Fibroblast of skin of left biceps (primary cell): ENCODE measurements at places on chromosomes 1 and 21.

DNA sequence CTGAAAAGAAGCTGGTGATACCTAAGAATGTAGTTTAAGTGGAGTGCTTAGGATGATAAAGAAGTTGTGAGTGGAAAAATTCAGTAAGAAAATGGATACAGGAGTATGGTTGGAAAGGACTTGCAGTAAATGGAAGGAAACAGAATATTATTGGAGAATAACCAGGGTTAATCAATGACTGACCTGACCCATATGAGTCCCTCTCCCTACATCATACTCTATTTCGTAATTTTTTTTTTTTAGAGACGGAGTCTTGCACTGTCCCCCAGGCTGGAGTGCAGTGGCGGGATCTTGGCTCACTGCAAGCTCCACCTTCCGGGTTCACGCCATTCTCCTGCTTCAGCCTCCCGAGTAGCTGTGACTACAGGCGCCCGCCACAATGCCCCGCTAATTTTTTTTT, 33.4 kb upstream of the ENSA start:
- no peak for DNase-seq

GRCh38 chr1:4105300-4105880, 205.3 kb upstream of the C1orf174 start:
- no peak for DNase-seq

GRCh38 chr1:243686159-243686558, 163.9 kb downstream of the AKT3 start:
- no peak for DNase-seq

- no peak for DNase-seq
These were observed 83.1 kb upstream of the KLHDC7A start for GRCh38 chr1:18397641-18398040.

DNA sequence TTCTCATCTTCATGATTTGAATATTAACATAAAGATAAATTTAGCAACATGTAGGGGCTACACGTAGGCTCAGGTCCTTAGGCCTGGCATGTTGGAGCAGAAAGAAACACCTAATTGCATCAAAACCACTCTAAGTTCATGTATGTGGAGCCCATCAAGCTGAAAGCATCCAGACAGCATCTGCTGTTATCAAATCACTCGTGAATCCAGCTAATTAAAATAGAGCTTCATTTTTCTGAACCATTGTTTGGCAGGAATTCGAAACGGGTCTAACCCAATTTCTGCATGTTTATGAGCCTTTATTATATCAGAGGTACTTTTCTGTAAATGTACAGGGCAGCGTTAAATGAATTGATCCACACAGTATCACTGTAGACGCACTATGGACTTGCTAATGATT, 45.7 kb downstream of the PEX14 start:
- DNase-seq: no peak

DNA sequence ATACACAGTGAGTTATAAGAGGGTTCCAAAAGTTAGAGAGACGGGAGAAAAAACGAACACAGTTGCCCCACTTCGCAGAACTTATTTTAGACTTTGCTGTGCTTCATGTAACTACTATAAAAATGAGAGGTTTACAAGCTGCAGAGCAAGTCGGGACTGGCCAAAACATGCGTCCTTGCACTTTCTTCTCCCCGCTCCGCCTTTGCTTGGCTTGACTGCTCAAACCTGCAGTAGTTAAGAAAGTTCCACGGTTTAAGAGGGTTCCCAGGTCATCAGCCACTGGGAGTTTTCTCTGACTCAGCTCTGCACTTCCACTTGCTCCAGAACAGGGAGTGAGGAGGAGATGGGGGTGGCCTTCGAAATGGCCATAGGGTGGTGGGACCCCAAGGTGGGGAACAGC, 36.2 kb downstream of the CLIC6 start:
- DNase-seq: no peak

GRCh38 chr1:229786974-229787610, 161.0 kb downstream of the URB2 start:
- no peak for DNase-seq

- no peak for DNase-seq
These were observed 98.2 kb downstream of the ZC3H11B start for GRCh38 chr1:219514728-219515127.

DNA sequence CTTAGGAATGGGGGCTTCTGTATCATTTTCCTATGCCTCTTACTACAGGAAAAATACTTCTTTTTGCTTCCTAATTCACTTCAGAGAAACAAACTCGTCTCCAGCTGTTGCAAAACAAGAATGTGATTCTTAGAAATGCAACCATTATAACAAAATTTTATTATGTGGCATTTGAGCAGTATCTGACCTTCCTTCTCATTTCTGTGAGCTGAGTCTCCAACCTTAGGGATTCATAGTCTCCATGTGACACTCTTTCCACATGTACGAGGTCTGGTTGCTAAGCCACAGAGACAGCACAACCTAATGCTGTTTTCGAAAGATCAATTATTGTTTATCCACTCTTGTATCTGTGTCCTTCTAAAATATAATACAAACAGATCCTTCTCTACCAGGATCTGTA, 75.3 kb upstream of the RGS4 start:
- DNase-seq: no peak

GRCh38 chr1:151542710-151543129, 2.6 kb downstream of the TUFT1 start:
- peak; percentile 93 for DNase-seq

DNA sequence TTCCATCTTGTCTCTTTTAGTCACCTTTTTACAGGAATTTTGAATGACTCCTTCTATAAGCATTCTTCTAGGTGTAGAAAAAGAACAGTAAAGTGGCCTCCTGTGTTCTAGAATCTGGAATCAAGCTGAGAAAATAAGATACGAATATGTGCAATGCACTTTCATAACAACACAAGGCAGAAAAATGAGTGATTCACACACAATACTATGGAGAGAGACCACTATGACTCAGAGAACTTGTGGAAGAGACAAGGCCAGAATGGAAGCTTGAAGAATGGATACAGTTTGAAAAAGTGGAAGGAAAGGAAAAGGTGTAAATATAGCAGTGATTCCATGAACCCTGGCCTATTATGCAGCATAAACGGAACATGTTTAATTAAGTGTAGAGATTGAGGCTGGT, 57.1 kb upstream of the SAMSN1 start:
- DNase-seq: peak; percentile 29

GRCh38 chr1:159175571-159175970, 4.2 kb downstream of the CADM3 start:
- DNase-seq: no peak

GRCh38 chr1:152001631-152002584, 8.2 kb upstream of the S100A10 start:
- DNase-seq: peak; percentile 97

- DNase-seq: no peak
These were observed 289.6 kb downstream of the RPS6KC1 start for GRCh38 chr1:213340593-213340992.

GRCh38 chr21:36754241-36754898, 55.5 kb downstream of the SIM2 start:
- no peak for DNase-seq

DNA sequence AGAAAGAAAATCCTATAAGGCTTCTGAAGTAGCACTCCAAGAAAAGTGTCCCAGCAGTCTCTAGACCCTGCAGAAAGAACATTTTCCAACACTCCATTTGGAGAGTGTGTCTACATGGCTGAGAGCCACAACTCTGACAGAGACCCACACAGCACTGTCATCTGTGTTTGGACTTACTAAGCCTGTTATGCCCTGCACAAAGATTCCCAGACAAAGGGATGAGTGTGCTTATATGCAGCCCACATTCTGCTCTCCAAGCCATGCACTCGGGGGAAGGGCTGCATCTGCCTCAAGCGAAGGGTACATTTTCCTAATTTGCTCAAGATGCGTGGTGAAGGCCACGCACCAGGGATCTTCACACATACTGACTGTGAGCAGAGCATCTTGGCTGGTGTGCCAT, 24.4 kb upstream of the SLAMF6 start:
- no peak for DNase-seq

DNA sequence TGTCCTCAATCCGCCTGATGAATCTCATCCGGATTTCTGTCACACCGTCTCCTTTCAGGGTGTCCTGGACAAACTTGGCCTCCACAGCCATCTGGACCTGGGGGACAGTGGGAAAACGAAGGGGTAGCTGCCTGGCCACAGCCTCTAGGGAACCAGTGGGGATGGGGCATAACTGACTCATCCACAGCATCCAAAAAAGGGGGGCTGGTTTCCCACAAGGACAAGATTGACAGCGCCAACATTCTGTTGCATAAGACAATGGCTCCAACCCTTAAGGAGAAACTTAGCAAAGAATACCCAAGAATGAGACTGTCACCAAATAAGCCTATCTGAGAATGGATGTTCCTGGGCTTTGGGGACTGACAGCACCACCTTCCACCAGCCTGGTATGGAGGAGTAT, 12.1 kb downstream of the TRAPPC3 start:
- DNase-seq: no peak

- DNase-seq: peak; percentile 46
These were observed 111.5 kb downstream of the SEC16B start for GRCh38 chr1:177858332-177858821.

DNA sequence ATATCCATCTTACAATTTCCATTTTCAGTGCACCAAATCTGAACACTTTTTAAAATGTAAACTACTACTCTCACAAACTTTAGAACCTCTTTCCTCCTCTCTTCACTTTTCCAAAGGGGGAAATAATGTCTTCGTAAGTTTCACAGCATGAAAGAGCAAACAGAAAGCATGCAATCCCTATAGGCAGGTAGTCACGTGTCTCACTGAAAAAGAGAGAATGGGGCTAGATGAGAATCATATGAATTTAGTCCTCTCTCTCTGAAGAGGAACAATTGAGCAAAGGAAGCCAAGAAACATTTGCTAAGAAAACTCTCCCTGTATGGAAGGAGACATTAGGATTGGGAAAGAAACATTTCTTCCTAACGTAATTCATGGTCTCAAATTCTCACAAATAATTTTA, 613.9 kb downstream of the PLA2G4A start:
- no peak for DNase-seq

DNA sequence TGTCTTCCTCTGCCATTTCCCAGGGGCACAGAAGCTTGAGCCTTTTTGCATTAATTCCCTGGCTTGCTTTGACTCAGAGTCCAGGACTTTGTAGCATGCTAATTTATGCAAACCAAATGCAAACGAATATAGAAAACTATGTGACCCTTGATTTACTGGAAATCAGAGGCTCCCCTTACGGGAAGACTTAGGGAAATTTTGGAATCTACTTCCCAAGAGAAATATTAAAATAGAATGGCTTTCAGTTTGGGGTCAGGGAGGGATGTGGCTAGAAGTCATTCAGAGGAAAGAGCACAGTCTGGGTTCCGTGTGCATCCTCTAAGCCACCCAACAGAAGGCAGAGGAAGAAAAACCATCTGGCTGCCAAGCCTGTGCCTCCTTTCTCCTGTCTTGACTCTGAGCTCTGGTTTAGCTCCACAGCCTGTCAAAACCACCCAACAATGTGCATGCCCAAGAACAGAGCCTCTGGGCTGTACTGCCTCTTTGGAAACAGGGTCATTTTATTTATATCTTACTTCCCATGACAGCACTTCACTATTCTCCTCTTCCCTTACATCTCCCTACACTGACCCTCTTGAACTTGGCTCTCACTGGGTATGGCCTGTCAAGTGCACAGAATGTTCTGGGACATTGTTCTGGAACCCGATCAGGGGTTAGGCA, 30.1 kb downstream of the ATF3 start:
- peak; percentile 83 for DNase-seq

DNA sequence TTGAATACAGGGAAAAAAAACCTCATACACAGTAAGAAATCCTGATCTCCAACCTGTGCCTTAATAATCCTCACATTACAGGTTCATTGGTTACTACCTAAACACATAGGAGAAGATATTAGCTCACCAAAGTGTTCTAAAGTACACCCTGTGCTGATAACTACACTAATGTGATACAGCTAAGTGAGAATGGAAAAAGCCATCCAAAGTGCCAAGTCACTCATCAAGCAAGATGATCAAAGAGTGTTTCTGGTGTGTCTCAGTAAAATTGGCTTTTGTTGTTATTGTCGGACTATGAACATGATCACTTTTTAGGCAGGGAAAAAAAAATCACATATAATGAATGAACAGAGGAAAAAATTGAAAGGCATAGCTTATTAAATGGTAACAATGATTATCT, 31.4 kb downstream of the EPS15 start:
- DNase-seq: no peak

DNA sequence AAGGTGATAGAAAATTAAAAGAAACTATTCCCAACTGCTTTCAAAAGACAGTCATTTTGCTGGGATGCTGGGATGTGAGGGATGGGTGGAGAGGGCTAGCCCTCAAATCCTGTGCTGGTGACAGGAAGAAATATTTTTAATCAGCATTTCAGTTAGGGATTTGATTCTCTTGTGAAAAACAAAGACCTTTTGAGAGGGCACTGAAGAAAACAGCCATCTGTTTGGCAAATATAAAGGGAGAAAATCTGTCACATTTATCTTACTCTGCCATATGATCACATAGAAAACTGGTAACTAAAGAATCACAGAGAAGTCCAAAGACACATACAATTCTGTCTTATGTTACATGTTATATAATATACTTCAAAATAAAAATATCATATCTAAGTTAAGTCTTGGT, 12.3 kb downstream of the STXBP3 start:
- DNase-seq: no peak

GRCh38 chr21:38956856-38957571, 151.3 kb downstream of the ETS2 start:
- no peak for DNase-seq

DNA sequence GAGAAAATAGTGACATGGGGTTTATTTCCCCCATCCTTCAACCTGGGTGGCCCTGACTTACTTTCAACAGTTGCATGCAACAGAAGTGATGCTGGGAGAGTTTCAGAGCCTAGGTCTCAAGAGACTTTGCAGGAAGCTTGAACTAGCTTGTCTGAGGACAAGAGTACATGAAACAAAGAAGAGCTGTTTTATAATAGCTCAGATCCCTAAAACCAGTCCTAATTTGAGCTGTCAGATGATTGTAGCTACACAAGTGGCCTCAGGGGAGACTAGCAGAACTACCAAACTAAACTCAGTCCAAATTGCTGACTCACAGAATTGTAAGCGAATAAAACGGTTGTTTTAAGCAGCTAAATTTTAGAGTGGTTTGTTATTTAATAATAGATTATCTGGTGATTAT, 17.1 kb downstream of the RC3H1 start:
- no peak for DNase-seq

GRCh38 chr1:115282807-115283208, 55.2 kb downstream of the NGF start:
- DNase-seq: no peak

DNA sequence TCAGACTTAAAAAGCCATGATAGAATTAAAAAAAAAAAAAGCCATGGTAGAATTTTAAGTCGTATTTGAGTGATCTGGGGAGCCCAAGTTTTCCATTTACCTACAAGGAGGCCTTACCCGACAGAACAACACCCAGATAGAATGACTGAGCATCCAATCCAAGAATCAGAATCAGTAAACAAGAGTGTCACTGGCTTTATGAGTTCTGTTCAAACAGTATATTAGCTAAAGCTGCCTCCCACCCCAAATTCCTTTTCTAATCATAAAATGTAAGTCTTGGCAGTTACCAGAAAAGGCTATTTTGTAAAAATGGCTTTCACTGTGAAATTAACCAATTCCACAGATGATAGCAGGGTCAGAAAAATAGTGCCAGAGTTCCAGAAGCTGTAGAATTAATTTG, 1.2 kb downstream of the GTF2B start:
- no peak for DNase-seq

GRCh38 chr1:174114106-174114505, 45.2 kb upstream of the RABGAP1L start:
- no peak for DNase-seq

GRCh38 chr1:55481634-55482033, 266.5 kb upstream of the USP24 start:
- DNase-seq: no peak
